Forelimb muscle (tissue), 1 donor: ENCODE measurements at places on chromosomes 1 and 21. TPM values are rescaled to one million over a fixed set of nuclear protein-coding genes. Genes with fewer than 3 reads are reported as not detected.

GRCh38 chr1:234987415-234988154 is 141.1 kb downstream of the TOMM20 start:
- no peak for DNase-seq

- DNase-seq, result no peak
Measured at GRCh38 chr1:172276120-172276818, 144.2 kb upstream of the C1orf105 start.

DNA sequence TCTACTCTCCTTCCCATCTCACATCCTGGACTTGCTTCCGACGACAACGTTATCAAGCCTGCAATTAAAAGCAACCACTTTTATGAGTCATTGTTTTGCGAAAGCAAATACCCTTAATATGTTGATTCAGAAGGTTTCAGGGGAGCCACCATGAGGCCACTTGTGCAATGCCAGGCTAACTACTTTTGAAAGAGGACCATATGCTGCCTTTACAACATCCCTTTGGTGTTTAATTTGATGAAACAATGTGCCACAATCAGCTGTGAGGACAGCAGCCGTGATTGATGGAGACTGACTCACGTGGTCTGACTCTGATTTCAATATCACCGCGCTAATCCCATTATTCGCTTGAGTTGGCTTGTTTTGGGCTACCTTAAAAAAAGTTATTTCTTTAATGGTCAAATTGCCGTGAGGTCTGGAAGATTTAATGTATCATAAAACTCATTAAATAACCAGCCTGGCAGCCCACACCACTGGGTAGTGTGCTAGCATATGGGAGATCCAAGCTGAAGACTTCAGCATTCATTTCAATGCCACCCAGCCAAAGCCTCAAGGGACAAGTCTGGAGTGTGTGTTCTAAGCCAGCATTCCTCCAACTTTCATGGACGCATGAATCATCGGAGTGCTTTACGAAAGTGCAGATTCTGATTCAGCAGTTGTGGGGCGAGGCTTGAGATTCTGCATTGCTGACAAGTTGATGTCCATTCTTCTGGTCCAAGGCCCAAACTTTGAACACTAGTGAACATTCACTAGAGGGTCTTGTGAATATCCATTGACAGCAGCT is 73.3 kb upstream of the PAXBP1 start:
- no peak for DNase-seq

DNA sequence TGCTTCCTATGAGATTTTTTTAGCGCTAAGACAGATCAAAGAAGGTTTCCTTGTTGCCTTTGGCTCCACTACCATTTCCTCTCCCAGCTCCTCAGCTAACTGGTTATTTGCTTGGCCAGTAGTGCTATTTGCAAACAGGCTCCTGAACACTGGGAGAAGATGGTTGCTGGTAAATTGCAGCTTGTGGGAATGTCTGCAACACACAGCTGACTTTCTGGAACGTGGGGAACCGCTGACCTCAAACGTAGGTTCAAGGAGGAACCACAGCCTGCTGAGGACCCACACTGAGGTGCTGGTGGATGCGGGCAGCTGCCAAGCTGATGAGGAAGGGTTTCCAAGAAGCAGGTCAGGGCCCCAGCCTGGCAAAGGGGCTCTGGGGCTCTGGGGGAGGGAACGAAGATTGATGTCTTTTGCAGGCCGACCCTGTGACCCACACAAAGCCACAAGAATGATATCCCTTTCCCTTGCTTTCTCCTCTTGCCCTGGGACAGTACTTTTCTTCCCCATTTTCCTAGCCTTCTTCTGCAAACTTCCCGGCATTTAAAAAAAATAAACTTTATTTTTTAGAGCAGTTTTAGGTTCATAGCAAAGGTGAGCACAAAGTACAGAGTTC is 24.8 kb downstream of the GNG4 start:
- no peak for DNase-seq

GRCh38 chr21:36966821-36967768 is 626 bp upstream of the HLCS start:
- no peak for DNase-seq

Gene TMEM200B
- 5.9 TPM for polyA plus RNA-seq

Gene SPATA46
- 0.13 TPM for polyA plus RNA-seq
